ENCODE measurements at places on chromosomes 5 and 9.

DNA sequence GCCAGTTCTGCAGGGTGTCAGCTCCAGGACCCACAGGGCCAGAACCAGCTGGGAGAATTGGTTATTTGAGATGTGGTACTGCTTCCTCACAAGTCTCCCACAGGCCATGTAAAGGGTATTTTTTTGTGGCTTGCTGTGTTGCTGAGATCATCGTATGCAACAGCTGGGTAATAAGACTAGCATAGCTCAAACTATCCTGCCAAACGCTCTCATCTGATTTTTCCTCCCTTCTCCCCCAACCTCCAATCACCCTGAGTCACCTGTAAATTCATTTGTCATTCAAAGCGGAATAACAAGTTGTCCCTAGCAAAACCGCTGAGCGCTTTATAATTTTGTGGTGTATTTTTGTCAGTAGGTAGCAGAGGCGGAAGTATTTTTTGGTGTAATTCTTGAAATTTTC, 63.2 kb downstream of the NSG2 start:
- H3K4me1 ChIP-seq = no peaks in the 10 kb centered on the region
- H3K4me3 ChIP-seq = no peak overlapping the region
- H3K27ac ChIP-seq = no peak overlapping the region
- H3K27me3 ChIP-seq = no peaks in the 10 kb centered on the region

- H3K4me1 ChIP-seq = peaks cover 8% of the 10 kb centered on the region
- DNase-seq = no peak
- H3K27me3 ChIP-seq = no peaks in the 10 kb centered on the region
- H3K27ac ChIP-seq = no peak overlapping the region
- no peak overlapping the region for H3K4me3 ChIP-seq
- no peaks in the 10 kb centered on the region for H3K36me3 ChIP-seq
Observed at GRCh38 chr9:16310278-16311110, 560.0 kb downstream of the BNC2 start.

- H3K27me3 ChIP-seq = no peaks in the 10 kb centered on the region
- H3K36me3 ChIP-seq = no peaks in the 10 kb centered on the region
- H3K27ac ChIP-seq = peak overlapping the region; percentile 52
Observed at GRCh38 chr9:127783111-127784008, 2.5 kb upstream of the CDK9 start.

GRCh38 chr5:162888268-162888667, 549.1 kb upstream of the CCNG1 start:
- no peak overlapping the region for H3K4me3 ChIP-seq
- DNase-seq = no peak
- H3K4me1 ChIP-seq = no peaks in the 10 kb centered on the region
- H3K36me3 ChIP-seq = no peaks in the 10 kb centered on the region
- H3K27ac ChIP-seq = no peak overlapping the region

GRCh38 chr5:150538007-150538917, 30.3 kb downstream of the NDST1 start:
- no peaks in the 10 kb centered on the region for H3K27me3 ChIP-seq
- no peak overlapping the region for H3K27ac ChIP-seq
- peaks cover 42% of the 10 kb centered on the region for H3K36me3 ChIP-seq
- H3K4me3 ChIP-seq = no peak overlapping the region
- DNase-seq = no peak
- no peaks in the 10 kb centered on the region for H3K4me1 ChIP-seq

- H3K27ac ChIP-seq = no peak overlapping the region
- DNase-seq = no peak
- H3K4me1 ChIP-seq = no peaks in the 10 kb centered on the region
- no peak overlapping the region for H3K4me3 ChIP-seq
Observed at GRCh38 chr5:143913008-143913752, 101.2 kb downstream of the HMHB1 start.
